Activated naive CD4-positive, alpha-beta T cell treated with anti-CD3 and anti-CD28 coated beads, Interleukin-2, amount 50 U/mL, for 72 hours (primary cell): ENCODE measurements at places on chromosomes 6 and 20.

DNA sequence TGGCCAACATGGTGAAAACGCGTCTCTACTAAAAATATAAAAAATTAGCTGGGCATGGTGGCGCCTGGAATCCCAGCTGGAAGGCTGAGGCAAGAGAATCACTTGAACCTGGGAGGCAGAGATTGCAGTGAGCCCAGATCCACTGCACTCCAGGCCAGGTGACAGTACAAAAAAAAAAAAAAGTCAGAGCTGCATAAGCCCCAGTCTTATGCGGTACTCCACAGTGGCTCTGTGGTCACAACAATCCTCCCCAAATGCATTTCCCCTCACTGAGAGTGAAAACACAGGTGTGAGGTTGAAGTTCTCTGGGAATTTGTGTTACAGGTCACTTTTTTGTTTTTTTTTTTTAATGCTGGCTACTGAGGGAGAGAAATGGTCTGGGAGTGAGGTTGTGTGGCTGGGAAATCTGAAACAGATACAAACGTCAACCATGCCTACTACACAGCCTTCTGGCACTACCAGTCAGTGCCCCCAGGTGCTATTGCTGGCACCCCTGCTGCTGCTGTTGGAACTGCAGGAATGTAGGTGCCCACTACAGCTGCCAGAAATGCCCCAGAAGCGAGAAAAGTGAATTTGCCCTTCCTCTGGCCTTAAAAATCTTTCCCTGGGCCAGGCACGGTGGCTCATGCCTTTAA, 5.7 kb downstream of the MRPS26 start:
- no peak for DNase-seq

GRCh38 chr20:17298171-17298570, 71.3 kb downstream of the PCSK2 start:
- DNase-seq: no peak

DNA sequence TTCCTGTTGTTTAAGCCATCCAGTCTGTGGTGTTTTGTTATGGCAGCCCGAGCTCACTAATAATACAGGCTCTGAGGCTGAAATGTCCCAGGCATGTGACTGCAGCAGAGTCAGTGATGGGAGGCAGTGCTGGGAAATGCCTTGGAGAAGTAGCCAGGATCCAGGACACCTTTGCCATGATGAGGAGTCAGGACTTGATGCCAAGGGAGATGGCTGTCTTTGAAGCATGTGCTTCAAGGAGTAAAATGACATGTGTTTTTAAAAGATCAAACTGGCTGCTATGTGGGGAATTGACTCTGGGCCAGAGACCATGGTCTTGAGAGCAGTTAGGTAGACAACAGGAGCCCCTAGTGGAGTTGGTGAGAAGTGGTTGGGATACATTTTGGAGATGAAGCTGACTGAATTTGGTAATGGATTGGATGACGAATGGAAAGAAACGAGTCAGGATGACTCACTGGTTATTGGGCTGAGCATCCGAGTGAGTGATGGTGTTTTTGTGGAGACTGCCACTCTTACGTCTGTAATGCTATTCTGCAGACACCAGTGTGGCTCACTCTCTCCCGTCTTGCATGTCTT, 322.2 kb downstream of the PLCB1 start:
- no peak for DNase-seq

DNA sequence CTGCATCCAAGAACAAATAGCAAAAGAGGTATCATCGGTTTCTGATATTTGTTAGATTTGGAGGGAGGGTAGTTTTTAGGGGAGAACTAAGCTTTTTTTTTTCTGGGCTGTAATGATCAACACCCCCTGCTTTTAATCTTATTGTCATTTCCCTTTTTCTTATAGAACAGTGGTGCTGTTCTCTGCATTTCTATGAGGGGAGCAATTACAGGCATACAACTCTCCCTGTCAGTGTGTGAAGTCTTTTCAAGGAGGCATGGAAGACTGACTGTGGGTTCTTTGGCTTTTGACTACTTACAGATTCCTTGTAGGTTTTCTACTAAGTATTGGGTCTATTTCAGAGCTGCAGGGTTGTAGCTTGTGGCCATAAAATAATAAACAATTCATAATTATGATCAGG, 632.3 kb downstream of the TFAP2B start:
- no peak for DNase-seq

DNA sequence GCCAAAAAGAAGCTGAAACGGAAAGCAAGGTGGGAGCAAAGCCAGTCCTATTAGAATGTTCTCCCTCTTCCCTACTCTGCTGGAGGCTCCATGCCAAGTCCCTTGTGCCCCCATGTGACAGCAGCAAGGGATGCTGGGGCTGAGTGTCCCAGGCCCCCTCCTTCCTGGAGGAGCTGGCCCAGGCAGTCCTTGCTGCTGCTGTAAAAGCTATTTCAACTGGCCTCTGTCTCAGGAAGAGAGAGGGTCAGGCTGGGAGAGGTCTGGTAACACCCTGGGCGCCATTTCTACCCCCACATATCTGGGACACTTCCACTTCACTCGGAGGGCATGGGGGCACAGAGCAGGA, 25.0 kb downstream of the TTBK1 start:
- no peak for DNase-seq

GRCh38 chr6:151551223-151551857, 57.5 kb downstream of the CCDC170 start:
- no peak for DNase-seq

DNA sequence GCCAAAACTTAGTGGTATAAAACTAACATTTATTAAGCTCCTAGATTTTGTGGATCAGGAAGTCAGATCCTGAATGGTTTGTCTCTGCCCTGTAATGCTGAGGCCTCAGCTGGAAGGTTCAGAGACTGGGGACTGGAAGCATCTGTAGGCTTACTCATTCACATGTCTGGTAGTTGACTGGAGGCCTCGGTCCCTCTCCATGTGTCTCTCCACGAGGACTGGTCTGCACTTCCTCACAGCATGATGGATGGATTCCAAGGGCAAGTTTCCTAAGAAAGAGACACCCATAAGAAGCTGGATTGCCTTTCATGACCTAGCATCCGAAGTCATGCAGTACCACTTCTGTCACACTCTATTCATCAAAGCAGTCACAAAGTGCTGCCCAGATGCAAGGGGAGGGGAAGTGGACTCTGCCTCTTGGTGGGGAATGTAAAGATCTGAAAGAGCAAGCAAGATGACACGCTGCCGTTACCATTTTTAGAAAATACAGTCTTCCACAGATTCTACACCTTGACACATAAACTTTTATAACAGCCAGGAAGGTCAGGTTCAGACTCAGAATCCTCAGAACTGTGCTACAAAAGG, 17.2 kb upstream of the MDGA1 start:
- DNase-seq: no peak

DNA sequence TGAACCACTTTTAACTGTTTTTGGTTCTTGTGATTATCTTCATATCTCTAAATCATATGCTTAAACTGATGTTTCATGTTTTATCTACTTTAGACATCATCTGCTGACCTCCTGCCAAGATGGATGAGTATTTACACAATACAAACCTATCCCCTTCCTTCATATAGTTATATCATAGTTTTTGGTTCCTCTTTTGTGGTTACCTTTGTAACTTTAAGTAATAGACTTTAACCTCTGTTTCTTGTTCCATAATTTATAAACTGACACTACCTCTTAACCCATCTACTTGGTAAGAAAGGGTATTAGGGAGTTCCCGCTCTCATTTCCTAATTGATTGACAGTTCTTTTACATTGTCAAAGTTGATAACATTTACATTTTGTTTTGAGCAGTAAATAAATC, 11.9 kb downstream of the PCMT1 start:
- DNase-seq: no peak

DNA sequence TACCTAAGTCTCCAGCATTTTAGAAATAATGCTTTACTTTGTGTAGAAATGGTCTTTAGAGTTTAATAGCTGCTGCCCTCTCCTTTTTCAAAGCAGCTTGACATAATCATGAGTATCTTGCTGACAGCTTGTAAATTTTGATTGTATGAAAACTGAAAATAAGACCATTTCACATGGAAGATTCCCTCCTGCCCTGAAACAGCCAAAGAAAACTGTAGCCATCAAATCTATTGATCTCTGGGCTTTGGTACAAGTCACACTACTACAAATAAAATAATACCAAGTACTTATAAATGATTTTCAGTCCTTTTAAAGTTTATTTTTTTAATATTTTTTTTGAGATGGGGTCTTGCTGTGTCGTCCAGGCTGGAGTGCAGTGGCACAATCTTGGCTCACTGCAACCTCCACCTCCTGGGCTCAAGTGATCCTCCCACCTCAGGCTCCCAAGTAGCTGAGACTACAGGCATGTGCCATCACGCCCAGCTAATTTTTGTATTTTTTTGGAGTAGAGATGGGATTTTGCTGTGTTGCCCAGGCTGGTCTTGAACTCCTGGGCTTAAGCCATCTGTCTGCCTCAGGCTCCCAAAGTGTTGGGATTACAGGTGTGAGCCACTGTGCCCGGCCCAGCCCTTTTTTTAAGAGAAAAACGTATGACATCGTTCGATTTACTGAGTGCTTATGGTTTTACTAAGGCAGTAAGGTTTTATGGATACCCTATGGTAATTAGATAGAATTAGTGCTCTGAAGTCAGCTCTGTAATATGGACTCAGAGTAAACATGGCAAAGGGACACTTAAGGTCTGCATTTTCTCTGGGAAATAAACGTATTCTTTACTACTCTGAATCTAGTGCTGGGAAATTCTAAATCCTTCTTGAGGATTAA, 7.0 kb downstream of the PTPN1 start:
- DNase-seq: no peak

- DNase-seq: no peak
These were observed 224.3 kb upstream of the SYNDIG1 start for GRCh38 chr20:24245094-24245493.

DNA sequence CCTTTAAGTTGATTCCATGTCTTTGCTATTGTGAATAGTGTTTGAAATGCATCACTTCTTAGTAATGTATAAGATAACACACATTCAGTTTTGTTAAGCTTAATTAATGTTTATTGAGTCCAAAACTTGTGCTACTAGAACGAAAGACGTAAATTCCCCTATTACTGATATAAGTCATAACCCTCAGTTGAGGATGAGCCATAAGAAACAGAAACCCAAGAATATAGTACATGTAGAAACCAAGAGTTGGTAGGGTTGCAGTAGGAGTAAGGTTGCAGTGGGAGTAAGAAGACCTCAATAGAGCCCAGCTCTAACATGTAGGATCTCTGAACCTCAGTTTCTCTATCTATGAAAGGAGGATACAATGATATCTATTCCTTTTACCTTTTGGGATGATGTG, 19.3 kb downstream of the CITED2 start:
- no peak for DNase-seq

- DNase-seq: no peak
These were observed 98.7 kb downstream of the COL21A1 start for GRCh38 chr6:56148488-56149186.
